ENCODE measurements at places on chromosomes 3 and 15. TPM values are rescaled to one million over a fixed set of nuclear protein-coding genes. Genes with fewer than 3 reads are reported as not detected.

- no peak for DNase-seq
Observed at GRCh38 chr15:60541481-60542299, 62.7 kb upstream of the ICE2 start.

Gene SKOR1
- polyA plus RNA-seq = 0.28 TPM

DNA sequence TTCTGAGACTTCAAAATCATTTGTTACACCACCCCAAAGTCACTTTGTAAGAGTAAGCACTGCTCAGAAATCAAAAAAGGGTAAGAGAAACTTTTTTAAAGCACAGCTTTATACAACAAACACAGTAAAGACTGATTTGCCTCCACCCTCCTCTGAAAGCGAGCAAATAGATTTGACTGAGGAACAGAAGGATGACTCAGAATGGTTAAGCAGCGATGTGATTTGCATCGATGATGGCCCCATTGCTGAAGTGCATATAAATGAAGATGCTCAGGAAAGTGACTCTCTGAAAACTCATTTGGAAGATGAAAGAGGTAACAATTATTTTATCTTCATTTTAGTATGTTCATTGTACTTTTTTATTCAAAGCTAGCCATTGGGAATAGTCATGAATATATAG is 32.6 kb downstream of the BLM start:
- no peak for DNase-seq

GRCh38 chr3:141020143-141020830 is 30.9 kb upstream of the SPSB4 start:
- no peak for DNase-seq

GRCh38 chr3:132519914-132520313 is 77.2 kb upstream of the ACKR4 start:
- DNase-seq = no peak

Gene LNP1
- 8.3 TPM for polyA plus RNA-seq

DNA sequence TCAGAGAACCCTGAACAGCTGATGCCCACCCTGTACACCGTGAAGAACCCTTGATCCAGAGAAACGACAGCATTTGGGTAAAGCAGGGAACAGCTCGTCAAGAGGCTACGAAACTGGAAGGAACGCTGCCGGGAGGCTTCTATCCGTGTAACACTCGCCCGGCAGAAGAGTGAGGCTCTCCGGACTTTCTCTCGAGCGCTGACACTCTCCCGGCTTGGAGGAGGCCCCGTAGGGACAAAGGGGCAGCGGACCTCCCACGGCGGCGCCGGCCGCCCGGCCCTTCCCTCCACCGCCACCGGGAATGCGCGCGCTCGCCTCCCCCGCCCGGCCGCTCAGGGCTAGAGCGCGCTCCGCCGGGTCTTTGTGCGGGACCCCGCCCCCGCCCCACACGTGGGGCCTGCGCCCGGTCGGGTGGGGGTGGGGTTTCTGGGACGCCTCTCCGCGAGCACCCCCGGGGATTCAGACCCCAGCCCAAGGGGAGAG is 1.7 kb downstream of the HYAL2 start:
- DNase-seq = peak; percentile 86

DNA sequence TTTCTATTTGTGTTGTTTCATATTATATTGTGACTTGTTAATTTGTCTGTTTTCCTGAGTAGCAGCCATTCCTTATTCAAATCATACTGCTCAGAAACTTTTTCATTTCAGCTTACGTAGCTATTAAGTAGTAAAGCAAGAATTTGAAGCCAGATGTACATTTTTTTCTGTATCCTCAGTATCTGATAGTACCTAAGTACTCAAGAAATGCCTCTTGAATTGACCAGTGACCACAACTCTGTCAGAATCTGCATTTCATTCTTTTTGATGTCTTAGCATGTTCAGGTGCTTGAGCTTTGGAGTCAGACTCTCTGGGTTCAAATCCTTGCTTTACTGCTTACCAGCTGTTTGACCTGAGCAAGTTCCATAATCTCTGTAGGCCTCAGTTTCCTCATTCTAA is 30.6 kb downstream of the ZFAND6 start:
- DNase-seq = no peak

Gene ALDH1A2
- polyA plus RNA-seq = 49.3 TPM

DNA sequence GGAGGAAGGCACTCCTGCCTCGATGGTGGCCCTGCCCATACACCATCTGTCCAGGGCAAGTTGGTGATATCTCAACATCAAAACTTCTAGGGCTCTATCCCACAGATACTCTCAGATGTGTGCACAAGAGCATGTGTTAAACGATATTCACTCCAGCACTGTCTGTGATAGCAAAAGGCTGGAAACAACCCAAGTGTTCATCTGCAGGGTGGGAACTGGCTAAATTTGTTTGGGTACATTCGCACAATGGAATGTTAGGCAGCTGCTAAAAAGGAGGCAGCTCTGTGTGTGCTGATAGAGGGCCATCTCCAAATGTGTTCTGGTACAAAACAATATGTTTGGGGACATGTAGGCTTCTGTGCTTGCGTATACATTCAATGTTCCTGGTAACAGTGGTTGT is 19.8 kb downstream of the IGDCC4 start:
- DNase-seq = no peak

GRCh38 chr15:78182821-78183220 is 33.7 kb downstream of the IDH3A start:
- DNase-seq = no peak

DNA sequence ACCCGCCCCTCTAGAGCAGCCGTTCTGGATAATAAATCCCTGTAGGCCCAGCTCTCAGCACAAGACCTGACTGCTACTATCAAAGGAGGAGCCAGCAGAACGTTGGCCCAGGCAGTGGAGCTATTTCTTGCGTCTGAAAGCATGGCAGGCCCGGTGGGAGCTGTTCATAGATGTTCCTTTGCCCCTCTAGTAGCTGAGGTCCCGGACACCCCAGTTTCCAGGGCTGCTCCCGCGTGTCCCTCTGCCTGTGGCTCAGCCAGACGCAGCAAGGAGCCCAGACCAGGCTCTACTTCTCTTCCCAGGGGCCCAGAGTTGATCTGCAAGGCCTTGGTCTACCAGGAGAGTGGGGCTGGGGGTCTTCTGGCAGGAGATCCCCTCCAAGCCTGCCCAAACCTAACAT is 76.1 kb downstream of the FAM174B start:
- DNase-seq = no peak

Gene MOBP
- polyA plus RNA-seq = 0.26 TPM

DNA sequence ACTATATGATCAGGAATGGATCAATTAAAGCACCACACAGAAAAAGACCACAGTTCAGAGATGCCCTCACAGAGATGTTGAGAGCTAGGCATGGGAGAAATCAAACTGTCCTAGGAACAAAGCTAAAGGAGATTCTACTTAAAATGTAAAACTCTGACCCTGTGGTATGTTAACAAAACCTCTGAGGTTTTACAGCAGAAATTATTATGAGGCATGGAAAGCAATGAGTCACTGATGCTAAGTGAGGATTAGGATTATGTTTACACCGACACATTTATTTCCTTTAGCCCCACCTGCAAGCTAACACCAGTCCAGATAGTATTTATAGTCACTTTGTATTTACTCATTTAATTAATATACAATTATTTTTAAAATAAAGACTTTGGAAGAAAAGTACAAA is 1242.2 kb downstream of the OTOL1 start:
- DNase-seq = no peak

All from right lung (tissue), 10 donors.